Activated CD4-positive, CD25-positive, alpha-beta regulatory T cell treated with anti-CD3 and anti-CD28 coated beads, Interleukin-2, amount 50 U/mL, for 24 hours (primary cell): ENCODE measurements at places on chromosomes 16 and 17.

DNA sequence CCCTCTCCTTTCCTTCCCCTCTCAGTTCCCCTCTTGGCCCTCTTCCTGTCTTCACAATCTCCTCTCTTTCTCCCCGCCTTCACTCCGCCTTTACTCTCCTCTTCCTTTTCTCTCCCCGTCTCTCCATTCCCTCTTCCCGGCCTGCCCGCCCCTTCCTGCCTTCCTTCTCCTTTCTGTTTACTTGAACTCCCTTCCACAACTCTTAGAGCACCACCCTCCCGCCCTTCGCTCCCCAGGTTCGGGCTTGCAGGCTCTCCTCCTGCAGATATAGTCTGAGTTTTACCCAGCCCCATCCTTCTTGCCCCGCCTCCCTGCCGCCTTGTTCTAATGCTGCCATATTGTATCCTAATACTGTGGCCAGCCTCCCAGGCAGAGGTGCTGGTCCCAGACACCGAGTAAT, 201.5 kb upstream of the N4BP1 start:
- no peak for ATAC-seq

- no peak for ATAC-seq
Measured at GRCh38 chr16:30724641-30725417, 23.4 kb upstream of the PHKG2 start.

DNA sequence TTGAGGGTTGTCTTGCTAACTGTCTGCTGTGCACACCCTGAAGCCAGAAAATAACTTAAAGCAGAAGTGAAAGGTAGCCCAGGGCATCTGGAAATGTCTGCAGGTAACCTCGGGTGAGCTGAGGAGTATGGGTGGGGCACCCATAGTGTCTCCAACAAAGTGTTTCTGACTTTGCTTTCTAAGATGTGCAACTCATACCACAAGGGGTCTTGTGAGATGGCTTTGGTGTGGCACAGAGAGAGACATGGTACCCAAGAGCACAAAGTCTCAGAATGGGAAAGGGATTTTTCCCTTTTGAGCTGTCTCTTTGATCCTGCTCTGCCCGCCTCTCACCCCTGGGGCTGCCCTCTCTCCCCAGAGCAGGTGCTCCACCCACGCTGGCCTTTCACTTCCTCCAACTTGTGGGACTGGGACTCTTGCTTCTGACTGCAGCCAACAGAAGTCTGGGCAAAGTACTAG, 6.9 kb downstream of the CHD9 start:
- peak; percentile 64 for ATAC-seq

DNA sequence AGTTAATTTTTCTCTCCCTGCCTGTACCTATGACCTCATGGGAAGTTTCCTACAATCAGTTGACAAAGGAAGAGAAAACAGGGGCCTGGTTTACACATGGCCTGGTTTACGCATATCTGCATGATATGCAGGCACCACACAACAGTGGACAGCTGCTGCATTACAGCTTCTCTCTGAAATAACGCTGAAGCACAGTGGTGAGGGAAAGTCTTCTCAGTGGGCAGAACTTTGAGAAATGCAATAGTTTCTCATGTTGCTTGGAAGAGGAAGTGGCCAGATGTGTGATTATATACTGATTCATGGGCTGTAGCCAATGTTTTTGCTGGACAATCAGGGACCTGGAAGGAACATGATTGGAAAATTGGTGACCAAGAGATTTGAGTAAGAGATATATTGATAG, 324.1 kb upstream of the GOT2 start:
- no peak for ATAC-seq

DNA sequence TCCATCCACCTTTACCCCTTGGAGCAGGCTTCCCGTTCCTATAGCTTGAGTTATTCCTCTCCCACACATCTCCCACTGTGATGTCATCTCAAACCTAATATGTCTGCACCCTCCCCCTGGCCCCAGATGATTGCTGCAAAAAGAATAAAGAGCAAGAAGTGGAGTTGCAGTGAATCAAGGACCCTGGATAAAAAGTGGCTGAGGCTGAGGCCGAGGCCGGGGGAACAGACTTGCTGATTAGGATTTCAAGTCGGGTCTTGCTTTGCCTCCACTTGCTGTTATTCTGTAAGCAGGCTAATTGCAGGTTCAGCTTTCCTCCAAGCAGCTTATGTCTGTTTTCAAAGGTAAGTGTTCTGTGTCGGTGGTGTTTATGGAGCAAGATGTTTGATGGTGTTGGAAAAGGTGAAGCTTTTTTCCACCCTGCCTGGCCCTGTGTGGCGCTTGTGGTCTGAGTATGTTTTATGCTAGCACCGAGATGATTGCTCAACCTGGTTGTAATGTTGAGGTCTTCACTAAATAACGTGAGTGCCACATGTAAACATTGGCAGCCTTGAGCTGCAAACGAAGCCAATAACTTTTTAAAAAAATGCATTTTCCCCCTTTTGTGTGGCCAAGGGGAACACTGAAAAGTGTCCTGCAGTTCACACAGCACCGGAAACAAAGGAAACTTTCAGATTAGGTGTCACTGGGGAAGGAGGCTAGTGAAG, 15.4 kb downstream of the HS3ST3B1 start:
- no peak for ATAC-seq

GRCh38 chr16:4306470-4307214, 9.2 kb upstream of the GLIS2 start:
- no peak for ATAC-seq
